ENCODE measurements at places on chromosomes 1 and 21.

DNA sequence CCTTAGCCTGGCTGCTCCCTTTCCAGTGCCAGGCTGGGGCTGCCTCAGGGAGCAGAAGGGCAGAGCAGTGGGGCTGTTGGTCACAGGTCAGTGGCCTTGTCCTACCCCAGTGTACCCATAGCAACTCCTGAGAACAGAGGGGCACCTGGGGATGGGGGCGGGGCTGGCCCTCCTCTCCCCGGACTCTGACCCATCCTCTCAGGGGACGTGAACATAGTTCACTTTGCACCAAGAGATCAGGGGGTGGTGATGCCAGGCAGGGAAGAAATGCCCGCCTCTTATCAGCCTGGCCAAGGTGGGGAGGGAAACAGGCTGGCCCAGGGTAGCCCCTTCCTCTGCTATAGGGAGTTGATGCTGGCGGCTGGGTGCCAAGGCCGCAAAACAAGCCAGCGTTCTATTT is 4.9 kb downstream of the ETNK2 start:
- no peak for DNase-seq

GRCh38 chr1:100995198-100995988 is 30.2 kb downstream of the DPH5 start:
- DNase-seq, result no peak

GRCh38 chr1:203072911-203073310 is 12.9 kb downstream of the MYOG start:
- no peak for DNase-seq

GRCh38 chr1:89843273-89844130 is 22.7 kb downstream of the LRRC8D start:
- DNase-seq, result no peak

GRCh38 chr1:198929111-198929604 is 290.3 kb downstream of the PTPRC start:
- no peak for DNase-seq

DNA sequence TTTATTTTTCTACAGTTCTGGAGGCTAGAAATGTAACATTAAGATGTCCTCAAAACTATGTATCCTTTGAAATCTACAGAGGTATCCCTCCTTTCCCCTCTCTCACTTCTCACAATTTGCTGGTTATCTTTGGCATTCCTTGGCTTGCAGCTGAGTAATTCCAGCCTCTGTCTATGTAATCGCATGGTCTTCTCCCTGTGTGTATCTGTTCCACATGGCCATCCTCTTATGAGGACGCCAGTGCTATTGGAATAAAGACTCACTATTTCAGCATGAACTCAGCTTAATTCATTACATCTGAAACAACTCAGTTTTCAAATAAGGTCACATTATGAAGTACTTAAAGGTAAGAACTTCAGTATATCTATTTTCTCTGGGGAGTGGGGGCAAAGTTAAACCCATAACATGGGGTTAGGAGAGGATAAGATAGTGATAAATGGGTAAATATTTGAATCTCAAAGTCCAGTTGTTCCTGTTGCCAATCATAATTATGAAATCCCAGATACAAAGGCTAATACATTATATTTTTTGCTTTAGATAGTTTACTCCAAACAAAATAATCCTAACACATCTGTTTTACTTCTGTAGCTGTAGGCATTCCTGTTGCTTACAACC is 1290.8 kb downstream of the NCAM2 start:
- no peak for DNase-seq

GRCh38 chr1:38533772-38534472 is 325.6 kb downstream of the RRAGC start:
- no peak for DNase-seq

GRCh38 chr1:57492586-57493226 is 68.8 kb upstream of the DAB1 start:
- no peak for DNase-seq

GRCh38 chr1:165114022-165114888 is 242.3 kb downstream of the LMX1A start:
- DNase-seq, result peak; percentile 26

DNA sequence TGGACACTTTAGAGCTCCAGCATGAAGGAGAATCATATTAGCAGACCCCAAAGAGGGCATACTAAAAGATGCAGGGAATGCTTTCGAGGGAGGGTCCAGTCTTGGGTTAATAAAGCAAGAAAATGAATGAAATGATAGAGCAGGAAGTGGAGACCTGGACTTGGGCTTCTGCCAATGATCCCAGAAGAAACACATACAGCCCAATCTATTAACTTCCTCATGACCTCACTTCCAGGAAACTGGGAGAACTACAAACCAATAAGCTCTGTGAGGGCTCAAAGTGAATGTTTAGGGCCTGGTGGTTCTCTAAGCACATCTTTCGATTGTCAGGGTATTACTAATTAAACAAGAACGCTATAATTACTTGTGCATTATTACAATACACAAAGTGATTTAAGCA is 53.6 kb upstream of the SSX2IP start:
- no peak for DNase-seq

- no peak for DNase-seq
Observed at GRCh38 chr21:34705011-34705410, 36.2 kb downstream of the CLIC6 start.

DNA sequence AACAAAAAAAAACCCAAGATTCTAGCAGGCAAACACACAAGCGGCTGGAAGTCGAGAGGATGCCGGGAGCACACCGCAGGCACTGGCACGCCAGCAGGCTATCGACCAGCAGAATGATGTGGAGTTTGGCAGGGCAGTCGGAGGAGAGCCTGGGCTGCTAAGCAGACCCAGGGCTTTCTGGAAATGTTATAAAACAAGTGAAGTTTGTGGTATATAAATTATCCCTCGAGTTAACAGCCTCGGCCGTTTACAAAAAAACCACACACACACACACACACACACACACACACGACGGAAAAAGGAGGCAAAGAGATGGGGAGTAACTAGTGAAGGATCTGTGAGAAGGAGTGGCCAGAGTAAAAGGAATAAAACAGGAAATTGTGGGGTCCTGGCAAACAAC is 87.2 kb upstream of the IVNS1ABP start:
- DNase-seq, result peak; percentile 8

GRCh38 chr1:92485381-92486250 is 1.1 kb downstream of the GFI1 start:
- DNase-seq, result no peak

DNA sequence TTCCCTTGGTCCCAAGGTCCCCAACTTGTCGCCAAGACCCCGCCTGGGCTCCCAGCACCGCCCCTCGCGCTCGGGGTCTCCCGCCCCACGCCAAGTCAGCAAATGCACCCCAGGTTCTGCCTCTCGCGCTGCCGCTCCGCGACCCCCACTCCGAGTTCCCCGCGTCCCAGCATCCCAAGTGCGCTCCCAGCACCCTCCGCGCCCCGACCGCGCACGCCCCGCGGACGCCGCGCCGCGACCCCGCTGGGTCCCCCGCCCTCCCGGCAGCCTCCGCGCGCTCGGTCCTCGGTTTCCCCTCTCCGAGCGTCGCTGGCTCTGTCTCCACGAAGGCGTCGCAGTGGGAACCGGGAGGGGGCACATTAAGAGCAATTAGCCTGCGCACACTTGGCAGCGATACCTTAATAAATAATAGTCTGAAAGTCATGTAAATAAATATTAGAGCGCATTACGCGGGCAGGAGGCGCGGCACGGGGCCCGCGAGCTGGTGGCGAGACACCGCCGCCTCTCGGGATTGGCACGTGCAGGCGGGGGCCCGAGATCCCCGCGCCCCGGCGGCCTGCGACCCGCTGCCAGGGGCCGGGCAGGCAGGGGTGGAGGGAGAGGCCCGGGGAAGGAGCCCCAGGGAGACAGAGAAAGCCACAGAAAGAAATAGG is 75.9 kb downstream of the VWA5B1 start:
- DNase-seq, result no peak

DNA sequence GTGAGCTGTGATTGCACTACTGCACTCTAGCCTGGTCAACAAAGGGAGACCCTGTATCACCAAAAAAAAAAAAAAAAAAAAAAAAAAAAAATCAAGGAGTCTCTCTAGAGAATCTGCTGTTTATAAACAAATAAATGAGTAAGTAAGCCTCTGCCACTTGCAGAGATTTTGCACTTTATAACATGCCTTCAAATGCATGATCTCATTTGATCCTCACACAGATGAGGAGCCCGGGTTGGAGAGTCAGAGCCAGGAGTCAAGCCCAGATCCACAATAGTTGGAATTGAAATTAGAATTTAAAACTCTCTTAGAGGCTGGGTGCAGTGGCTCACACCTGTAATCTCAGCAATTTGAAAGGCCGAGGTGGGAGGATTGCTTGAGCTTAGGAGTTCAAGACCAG is 4.0 kb downstream of the PRELP start:
- DNase-seq, result no peak

GRCh38 chr1:161258439-161259344 is at the start of gene PCP4L1:
Gene PCP4L1, plus strand, starts transcription at chr1:161258745. Its CDS starts 230 bp downstream, at chr1:161258975.
- DNase-seq, result peak; percentile 13

- no peak for DNase-seq
Observed at GRCh38 chr1:185916861-185917260, 182.7 kb downstream of the HMCN1 start.

DNA sequence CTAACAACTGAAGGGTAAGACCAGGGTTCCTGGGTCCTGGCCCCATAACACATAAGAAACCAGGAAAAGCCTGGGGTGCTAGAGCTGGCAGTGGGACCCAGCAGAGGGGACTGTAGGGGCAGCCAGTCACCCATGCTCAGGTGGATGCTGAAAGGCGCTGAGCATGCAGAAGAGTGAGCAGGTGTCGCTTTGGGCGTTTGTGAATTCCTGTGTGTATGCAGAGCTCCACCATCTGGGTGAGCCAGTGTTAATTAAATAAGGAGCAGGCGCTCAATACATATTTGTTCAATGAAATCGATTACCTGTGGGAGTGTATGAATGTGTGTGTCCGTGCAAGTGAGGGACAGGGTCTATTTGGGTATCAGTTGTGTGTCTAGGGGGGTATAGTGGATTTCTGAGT is 499 bp downstream of the C1QA start:
- DNase-seq, result no peak

- DNase-seq, result no peak
Observed at GRCh38 chr1:209490013-209490412, 93.5 kb upstream of the CAMK1G start.

DNA sequence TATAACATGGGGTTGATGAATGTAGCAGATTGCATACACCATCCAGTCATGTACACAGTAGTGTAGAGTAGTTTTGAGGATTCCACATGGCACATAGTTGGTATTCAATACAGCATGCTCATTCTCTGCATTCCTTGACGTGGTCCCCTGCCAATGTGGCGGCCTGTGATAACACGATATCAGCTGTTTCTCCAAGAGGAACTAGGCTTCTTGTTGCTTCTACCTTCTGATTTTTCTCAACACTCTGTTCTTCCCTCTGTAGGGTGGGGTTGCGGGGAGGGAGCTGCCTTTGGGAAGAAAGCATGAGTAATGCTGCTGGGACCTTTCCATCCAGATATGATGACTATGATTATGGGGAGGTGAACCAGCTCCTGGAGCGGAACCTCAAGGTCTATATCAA is 19.4 kb downstream of the SESN2 start:
- no peak for DNase-seq

- no peak for DNase-seq
Observed at GRCh38 chr1:204262506-204263253, 48.9 kb upstream of the GOLT1A start.

- DNase-seq, result no peak
Observed at GRCh38 chr21:41091616-41092015, 76.3 kb upstream of the BACE2 start.

DNA sequence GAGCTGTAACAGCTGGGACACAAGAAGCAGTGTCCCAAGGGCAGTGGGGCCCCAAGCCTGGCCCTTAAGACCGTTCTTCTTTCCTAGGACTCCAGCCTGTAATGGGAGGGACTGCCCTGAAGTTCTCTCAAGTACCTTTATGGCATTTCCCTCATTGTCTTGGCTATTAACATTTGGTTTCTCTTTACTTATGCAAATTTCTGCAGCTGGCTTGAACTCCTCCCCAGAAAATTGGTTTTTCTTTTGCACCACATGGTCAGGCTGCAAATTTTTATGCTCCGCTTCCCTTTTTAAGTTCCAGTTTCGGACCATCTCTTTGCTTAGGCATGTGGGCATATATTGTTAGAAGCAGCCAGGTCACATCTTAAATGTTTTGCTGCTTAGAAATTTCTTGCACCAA is 3.1 kb upstream of the MROH9 start:
- DNase-seq, result no peak

DNA sequence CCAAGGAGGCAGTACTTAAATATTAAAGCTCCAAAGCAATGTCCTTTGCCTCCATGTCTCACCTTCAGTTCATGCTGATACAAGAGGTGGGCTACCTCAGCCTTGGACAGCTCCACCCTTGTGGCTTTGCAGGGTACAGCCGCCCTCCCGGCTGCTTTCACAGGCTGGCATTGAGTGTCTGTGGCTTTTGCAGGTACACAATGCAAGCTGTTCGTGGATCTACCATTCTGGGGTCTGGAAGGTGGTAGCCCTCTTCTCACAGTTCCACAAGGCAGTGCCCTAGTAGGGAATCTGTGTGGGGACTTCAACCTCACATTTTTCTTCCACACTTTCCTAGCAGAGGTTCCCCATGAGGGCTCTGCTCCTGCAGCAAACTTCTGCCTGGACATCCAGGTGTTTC is 324.8 kb downstream of the COL11A1 start:
- no peak for DNase-seq

- no peak for DNase-seq
Observed at GRCh38 chr1:210248341-210248740, 15.7 kb downstream of the SERTAD4 start.

- DNase-seq, result no peak
Observed at GRCh38 chr1:115705085-115705951, 63.2 kb downstream of the CASQ2 start.

DNA sequence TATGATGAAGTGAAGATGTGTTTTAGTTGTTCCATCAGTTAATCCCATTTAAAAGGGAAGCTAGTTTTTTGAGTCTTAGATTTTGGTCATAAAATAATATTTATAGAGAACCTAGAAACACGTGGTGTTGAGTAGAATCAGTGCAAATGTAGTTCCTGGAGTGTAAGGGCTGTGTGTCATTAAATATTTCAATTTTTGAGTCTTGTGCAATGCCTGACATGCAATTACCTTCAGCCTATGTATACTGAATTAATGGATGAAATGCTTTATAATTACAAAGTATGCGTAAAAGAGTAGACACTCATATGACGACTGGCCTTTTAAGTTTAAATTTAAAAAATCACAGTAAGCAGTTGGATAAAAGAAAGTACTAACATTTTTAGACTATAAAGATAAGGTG is 75.0 kb downstream of the NEK7 start:
- no peak for DNase-seq

GRCh38 chr1:42955311-42956063 is 3.2 kb downstream of the SLC2A1 start:
- no peak for DNase-seq

Measured in astrocyte of the cerebellum (primary cell).